Neuronal stem cell (in vitro differentiated cells): ENCODE measurements at places on chromosomes 5 and 9.

DNA sequence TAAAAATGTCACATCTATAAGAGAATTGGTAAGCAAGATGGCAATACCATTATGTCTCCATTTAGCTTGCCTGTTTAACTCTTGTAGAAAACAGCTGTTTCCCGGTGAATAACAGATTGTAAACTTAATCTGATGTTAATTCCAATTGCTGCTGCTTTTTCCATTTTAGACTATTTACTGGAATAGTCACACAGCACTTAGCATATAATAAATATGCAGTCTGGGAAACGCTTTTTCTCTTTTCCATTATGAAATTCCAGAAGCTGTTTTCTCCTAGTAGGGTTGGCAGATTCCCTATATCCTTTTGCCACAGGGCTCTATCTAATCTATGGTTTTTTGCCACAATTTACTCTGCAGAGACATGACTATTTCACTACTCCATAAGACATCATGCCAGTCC, 148.0 kb downstream of the CEMIP2 start:
- no peak for DNase-seq

GRCh38 chr5:115732026-115732425, 84.4 kb downstream of the CDO1 start:
- no peak for DNase-seq

DNA sequence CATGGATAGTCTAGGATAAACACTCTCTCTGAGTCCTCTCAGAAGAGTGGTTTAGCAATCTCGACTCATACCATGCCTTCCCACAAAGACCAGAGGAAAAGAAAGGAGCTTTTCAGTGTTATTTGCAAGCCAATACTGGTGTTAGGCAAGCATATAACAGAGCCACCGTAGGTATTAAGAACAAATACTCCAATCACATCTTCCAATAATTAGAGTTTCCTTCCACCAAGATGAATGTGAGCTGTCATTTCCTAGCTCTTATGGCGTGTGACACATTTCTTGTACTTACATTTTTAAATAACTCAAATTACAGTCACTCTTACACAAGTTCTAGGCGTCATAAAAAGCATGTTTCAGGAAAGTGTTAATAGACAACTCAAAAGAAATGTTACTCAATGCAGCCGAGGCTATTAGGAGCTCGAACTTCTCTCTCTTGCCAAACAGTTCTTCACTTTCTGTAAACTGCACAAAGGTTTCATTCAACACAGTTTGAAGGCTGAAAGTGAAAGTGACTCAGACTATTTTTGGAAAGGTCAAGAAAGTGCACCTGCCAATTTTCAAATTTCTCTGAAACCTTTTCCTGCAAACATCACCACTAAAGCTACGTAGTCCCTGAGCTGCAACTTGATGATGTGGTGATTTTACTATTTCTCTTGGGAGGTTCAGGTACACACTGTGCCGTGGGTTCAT, 153.8 kb downstream of the AUH start:
- no peak for DNase-seq

DNA sequence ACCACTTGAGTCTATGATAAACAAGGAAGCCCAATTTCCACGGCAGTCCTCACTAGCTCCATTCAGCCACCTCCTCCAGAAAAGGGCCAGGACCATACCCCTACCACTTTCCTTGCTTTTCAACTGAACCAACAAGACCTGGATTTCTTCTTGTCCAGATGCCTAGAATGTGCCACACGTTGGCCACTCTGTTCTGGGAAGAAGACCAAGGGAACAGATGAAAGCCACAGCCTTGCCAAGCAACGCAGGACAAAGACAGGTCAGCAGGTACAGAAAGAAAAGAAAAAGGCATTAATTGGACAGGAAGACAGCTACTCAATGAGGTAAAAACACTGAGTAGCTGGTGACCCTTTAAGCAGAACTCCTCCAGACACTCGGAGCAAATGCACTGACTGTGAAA, 2.2 kb downstream of the CCNJL start:
- DNase-seq: no peak

DNA sequence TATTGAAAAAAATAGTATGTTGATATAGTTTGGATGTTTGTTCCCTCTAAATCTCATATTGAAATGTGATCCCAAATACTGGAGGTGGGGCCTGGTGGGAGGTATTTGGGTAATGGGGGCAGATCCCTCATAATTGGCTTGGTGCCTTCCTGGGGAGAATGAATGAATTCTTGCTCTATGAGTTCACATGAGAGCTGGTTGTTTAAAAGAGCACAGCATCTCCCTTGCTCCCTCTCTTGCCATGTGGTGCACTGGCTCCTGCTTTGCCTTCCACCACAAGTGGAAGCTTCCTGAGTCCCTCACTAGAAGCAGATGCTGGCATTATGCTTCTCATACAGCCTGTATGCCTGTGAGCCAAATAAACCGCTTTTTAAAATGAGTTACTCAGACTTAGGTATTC, 154.8 kb downstream of the ADAMTS6 start:
- DNase-seq: no peak

DNA sequence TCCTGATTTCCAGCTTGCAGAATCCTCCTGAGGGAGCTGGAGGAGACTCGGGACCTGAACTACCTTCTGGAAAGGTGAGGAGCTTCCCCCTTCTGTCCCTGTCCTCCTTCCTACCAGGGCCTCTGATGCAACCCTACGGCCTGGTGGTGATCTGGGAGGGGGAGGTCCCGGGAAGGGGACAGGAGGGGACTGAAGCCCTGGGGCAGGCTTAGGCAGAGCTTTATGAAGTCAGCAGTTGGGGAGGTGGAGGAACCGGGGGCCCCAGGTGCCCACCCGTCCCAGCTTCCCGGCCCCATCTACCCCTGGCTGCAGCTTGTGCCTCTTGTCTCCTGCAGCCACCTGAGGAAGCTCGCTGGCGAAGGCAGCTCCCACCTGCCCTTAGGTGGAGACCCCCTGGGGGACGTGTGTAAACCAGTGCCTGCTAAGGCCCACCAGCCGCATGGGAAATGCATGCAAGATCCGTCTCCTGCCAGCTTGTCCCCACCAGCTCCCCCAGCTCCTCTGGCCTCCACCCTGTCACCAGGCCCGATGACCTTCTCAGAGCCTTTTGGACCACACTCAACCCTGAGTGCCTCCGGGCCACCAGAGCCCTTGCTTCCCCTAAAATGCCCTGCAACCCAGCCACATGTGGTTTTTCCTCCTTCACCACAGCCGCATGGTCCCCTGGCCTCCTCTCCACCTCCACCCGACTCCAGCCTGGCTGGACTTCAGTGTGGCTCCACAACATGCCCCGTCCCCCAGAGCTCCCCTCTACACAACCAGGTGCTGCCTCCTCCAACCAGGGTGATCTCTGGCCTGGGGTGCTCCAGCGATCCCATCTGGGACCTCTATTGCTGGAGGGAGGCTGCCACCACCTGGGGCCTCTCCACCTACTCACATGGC, 2.1 kb downstream of the SPATA31E1 start:
- DNase-seq: no peak
